ENCODE measurements at places on chromosomes 1 and 21. TPM values are rescaled to one million over a fixed set of nuclear protein-coding genes. Genes with fewer than 3 reads are reported as not detected.

The LRRN2 gene
- total RNA-seq: not detected

- DNase-seq: no peak
These were observed 47.6 kb downstream of the ATP6V1G3 start for GRCh38 chr1:198492872-198493271.

- no peak for DNase-seq
These were observed at the start of gene ASCL5 for GRCh38 chr1:201126832-201127754. TSS of gene ASCL5 (minus strand) at chr1:201127184. CDS start at chr1:201115372, 11,812 bp downstream.

GRCh38 chr1:97680894-97681293 is 239.9 kb downstream of the DPYD start:
- no peak for DNase-seq

The TSHB gene
- total RNA-seq: not detected

- DNase-seq: no peak
These were observed 837 bp downstream of the NUDC start for GRCh38 chr1:26922431-26922729.

DNA sequence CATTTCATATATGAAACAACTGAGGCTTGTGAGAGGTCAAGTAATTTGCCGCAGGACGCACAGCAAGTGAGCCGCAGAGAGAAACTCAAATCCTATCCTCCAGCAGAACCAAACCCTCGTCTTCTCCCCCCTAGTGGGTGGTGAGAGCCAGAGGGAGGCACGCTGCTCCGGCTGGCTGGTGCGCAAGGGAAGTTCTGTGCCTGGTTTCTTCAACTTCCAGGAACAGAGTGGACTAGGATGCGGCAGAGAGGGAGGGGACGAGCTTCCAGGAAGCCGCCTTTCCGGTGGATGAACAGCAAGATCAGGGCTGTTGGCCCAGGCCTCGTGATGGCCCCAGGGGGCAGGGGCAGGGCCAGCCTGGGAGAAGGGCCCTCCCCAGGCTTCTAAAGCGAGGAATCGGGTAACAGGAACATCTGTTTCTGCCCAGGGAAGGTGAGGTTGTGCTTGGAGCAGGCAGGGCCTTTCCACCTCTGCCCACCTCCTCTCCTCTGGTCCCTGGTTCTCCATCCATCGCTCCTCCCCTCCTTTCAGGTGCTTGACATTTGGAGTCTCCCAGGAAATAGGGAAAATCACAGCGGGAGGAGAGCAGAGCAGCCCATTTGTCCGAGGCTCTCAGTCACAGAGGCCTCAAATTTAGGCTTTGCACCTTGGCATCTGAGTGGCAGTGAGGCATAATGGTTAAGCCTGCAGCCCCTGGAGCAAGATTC is 16.8 kb upstream of the PDIK1L start:
- no peak for DNase-seq

GRCh38 chr1:9910076-9910422 is at the start of gene CTNNBIP1:
TSS of gene CTNNBIP1 (minus strand) at chr1:9910269. CDS start at chr1:9872064, 38,205 bp downstream.
- DNase-seq: no peak
